ENCODE measurements at places on chromosomes 5 and 9.

GRCh38 chr5:111682641-111683040, 74.4 kb downstream of the NREP start:
- no peak for DNase-seq

DNA sequence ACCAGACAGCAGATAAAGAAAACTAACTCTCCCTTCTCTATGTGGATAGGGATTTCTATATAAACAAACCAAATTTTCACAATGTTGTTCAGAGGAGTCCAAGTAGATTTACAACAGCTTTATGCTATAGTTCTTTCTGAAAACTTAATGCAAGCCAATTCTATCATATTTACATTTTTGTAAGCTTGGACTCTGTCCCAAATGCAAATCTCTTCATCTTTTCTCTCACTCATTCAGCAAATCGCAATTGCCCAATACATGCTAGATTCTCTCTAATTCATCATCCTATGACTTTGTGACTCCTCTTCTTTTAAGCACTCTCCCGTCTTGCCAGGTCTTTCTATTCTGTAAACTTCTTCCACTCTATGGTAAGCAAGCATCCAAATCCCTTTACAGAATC, 39.1 kb upstream of the UGT3A2 start:
- DNase-seq: no peak

DNA sequence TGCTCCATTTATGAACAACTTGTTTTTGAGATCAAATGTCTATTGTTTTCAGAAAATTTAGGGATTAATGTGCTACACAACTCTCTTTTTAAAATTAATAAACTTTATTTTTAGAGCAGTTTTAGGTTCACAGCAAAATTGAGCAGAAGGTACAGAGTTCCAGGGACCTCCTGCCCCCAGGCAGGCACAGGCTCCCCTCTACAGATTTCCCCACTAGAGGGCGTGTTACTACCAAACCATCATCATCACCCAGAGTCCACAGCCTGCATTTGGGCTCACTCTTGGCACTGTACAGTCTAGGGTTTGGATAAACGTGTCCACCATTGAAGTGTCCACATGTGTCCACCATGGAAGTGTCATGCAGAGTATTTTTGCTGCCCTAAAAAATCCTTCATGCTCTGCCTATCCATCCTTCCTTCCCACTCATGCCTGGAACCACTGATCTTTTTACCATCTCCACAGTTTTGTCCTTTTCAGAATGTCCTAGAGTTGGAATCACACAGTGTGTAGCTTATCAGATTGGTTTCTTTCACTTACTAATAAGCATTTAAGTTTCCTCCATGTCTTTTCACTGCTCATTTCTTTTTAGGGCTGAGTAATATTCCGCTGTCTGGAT, 61.7 kb downstream of the MRPL36 start:
- DNase-seq: peak; percentile 53

- no peak for DNase-seq
These were observed 162.3 kb downstream of the GAPVD1 start for GRCh38 chr9:125423964-125424363.

- no peak for DNase-seq
These were observed 183.8 kb downstream of the NR3C1 start for GRCh38 chr5:143219696-143220095.

GRCh38 chr5:54361691-54362411, 51.5 kb upstream of the ARL15 start:
- DNase-seq: no peak

GRCh38 chr9:109542922-109543321, 44.8 kb upstream of the PTPN3 start:
- no peak for DNase-seq

DNA sequence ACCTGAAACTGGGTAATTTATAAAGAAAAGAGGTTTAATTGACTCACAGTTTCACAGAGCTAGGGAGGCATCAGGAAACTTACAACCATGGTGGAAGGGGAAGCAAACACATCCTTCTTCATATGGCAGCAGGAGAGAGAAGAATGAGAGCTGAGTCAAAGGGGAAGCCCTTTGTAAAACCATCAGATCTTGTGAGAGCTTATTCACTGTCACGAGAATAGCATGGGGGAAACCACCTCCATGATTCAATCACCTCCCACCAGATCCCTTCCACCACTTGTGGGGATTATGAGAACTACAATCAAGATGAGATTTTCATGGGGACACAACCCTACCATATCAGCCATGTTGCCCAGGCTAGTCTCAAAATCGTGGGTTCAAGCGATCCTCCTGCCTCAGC, 143.4 kb downstream of the FGF18 start:
- DNase-seq: no peak

DNA sequence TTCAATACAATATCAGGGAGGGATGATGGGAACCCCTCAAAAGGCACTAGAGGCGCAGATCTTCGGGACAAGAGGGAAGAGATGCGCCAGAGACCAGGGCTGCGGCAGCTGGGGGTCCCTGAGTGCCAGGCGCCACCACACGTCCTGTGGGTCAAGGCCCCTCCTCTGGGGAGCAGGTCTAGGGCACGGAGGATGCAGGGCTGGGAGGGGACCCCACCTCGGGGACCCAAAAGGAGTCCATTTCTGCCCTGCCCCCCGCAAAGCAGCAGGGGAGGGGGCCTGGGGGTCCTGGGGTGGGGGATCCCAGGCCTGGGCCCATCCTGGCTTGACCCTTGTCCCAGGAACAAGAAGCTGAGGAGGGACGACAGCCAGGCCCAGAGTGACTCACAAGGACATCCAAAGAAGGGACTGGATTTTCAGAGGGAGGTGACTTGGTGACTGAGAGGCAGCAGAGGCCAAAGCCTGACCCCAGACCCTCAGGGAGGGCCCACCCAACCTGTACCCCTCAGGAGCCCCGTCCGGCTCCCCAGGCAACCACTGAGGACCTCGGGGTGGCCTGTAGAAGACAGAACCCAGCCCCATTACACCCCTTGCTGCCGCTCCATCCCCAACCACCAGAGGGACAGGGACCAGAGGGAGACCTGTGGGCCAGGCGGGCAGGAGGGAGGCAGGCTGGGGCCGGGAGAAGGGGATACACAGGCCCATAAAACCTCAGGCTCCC, 54.2 kb downstream of the LRSAM1 start:
- DNase-seq: peak; percentile 42

GRCh38 chr5:88021141-88021540, 247.5 kb downstream of the TMEM161B start:
- DNase-seq: no peak

DNA sequence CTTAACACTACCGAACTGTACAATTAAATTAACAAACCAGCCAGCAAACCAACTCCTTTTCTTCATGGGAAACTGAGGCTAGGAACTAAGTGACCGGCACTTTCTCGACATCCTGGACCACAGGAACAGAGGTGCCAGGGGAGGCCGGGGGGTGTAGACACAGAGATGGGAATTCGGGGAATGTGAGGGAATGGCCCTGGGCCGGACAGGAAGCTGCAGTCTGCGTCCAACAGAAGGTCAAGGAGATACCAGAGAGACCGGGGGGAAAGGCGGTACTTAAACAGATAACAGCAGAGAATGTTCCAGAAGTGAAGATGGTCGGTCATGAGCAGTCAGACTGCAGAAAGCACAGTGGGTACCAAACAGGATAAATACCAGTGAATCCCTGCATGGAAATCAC, 40.3 kb downstream of the DBH start:
- DNase-seq: no peak

GRCh38 chr9:95330720-95331404, 13.4 kb upstream of the FANCC start:
- no peak for DNase-seq

DNA sequence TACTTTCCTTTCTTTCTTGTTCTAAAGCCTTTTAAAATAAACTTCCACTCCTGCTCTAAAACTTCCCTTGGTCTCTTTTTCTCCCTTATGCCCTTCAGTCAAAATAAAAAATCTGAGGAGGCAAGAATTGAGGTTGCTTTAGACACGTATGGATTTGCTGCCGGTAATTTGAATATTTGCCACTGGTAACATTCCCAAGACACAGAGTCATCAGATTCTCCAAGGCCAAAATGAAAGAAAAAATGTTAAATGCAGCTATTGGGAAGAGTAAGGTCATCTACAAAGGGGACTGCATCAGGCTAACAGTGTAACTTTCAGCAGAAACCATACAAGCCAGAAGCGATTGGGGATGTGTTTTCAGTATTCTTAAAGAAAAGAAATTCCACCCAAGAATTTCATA, 311.1 kb downstream of the CDH18 start:
- DNase-seq: no peak

DNA sequence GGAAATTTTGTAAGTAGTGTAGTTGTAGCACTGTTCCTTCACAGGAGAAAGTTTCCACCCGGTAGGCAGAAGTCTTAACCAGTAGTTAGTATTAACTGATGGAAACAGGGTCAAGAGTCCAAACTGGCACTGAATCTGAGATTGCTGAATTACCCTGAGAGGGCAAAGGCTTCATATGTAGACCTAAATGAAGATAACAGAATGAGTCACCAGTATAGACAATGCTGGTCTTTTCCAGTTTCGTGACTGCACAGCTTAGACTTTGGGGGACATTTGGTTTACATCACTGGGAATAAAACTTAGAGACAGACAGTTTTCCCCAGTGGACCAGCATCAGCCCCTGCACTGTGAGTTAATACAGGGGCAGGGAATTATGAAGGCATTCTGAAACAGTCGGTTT, 60.5 kb downstream of the PCSK5 start:
- no peak for DNase-seq

DNA sequence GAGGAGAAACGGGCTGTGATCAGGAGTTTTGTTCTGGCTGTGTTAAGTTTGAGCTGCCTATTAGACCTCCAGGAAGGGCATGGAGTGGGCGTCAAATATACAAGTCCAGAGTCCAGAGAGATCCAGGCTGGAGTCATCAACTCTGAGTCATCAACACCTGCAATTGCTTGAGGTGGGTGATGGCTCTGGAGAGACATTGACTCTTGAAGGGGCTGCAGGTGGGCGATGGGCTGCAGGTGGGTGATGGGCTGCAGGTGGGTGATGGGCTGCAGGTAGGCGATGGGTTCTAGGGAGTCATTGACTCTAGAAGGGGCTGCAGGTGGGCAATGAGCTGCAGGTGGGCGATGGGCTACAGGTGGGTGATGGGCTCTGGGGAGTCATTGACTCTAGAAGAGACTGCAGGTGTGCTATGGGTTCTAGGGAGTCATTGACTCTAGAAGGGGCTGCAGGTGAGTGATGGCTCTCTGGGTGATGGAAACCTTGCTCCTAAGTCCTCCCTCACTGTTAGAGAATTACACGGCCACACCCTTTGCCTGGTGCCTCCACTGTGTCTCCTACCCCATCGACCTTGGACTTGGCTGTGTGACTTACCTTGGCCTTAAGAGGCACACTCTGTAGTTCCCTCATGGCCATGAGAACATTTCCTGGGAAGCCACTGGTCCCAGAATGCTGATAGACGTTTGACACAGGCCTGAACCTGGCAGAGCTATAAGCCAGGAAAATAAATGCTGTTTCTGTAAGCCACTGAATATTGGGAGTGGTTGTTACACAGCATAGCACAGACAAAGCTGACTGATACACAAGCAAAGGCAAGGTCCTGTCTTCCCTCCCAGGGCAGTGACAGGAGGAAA, 10.4 kb upstream of the FIBCD1 start:
- DNase-seq: no peak

DNA sequence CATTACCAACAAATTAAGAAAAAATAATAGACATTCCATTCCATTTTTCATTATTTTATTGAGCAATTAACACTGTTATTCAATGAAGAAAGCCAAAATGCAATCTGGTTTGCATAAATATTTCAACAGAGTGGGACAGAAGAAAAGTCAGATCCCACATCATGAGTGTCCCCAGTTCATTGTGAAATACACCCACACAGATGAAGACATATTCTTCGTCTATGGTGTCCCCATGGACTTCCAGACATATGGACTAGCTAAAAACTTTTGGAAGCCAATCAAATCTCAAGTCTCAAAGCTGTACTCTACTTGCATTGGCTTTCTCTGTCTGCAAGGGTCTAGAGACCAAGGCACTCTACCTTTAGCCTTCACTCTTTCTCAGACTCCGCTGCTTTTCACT, 194.3 kb downstream of the SEMA5A start:
- DNase-seq: no peak

- DNase-seq: no peak
These were observed 80.3 kb downstream of the RXRA start for GRCh38 chr9:134406366-134407120.

- DNase-seq: no peak
These were observed 12.0 kb upstream of the IFNA1 start for GRCh38 chr9:21428235-21428634.

DNA sequence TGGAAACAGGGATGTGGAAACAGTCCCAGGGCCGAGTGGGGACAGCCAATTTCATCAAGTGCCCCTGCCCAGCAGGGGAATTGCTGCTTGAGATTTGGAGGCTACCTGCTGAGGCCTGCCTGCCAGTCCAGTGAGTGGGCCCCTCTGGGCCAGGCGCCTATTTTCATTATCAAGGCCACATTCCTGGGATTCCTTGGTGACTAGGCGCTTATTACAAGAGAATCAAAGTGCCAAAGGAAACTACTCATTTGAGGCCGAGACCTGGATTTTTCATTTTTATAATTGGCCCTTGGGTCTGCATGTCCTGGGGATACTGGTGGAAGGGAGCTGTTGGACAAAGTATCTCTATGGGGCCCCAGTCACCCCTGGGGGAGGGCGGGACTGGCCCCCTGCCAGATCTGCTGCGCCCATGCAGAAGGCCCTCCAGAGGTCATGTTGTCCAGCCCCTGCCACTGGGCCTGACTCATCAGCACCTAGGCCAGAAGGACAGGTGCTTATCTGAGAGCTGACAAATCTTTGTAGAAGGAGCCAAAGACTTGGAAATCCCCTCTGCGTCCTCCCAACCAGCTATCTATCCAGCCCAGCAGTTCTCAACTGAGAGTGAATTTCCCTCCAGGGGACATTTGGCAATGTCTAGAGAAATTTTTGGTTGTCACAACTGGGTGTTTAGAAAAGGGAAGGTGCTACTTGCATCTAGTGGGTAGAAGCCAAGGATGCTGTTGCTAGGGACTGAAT, 45.6 kb downstream of the FOXI1 start:
- peak; percentile 84 for DNase-seq

GRCh38 chr9:93962017-93962416, 6.9 kb upstream of the BARX1 start:
- DNase-seq: no peak

- DNase-seq: peak; percentile 67
These were observed 724 bp downstream of the TCERG1 start for GRCh38 chr5:146447734-146448380.

DNA sequence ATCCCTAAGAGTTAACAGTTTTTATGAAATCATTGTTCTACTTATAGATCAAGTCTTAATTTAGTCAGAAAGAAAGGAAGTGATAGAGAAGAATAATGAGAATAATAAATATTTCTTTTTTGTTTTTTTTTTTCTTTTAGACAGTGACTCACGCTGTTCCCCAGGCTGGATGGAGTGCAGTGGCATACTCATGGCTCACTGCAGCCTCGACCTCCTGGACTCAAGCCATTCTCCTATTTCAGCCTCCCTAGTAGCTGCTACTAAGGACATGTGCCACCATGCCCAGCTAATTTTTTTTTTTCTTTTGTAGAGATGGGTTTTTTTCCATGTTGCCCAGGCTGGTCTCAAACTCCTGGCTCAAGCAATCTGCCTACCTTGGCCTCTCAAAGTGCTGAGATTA, 11.0 kb downstream of the IFNA21 start:
- DNase-seq: no peak

DNA sequence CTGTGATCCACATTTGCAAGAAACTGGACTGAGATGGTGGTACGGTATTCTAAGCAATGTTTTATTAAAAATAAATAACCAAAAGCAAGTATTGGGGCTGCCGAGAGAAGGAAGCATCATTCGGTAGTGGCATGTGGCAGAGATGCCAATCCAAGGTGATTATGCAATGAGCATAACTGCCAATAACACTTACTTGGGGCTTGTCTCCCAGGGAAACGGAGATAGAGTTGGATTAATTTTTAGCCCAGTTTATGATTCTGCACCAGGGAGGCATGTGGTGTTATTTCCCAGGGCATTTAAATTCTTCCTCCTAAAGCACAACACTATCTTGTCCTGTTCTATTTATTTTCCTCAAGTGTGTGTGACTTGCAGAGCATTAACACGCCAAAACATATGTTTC, 17.9 kb downstream of the SLC24A2 start:
- no peak for DNase-seq
